ENCODE measurements at places on chromosomes 2 and 18.

DNA sequence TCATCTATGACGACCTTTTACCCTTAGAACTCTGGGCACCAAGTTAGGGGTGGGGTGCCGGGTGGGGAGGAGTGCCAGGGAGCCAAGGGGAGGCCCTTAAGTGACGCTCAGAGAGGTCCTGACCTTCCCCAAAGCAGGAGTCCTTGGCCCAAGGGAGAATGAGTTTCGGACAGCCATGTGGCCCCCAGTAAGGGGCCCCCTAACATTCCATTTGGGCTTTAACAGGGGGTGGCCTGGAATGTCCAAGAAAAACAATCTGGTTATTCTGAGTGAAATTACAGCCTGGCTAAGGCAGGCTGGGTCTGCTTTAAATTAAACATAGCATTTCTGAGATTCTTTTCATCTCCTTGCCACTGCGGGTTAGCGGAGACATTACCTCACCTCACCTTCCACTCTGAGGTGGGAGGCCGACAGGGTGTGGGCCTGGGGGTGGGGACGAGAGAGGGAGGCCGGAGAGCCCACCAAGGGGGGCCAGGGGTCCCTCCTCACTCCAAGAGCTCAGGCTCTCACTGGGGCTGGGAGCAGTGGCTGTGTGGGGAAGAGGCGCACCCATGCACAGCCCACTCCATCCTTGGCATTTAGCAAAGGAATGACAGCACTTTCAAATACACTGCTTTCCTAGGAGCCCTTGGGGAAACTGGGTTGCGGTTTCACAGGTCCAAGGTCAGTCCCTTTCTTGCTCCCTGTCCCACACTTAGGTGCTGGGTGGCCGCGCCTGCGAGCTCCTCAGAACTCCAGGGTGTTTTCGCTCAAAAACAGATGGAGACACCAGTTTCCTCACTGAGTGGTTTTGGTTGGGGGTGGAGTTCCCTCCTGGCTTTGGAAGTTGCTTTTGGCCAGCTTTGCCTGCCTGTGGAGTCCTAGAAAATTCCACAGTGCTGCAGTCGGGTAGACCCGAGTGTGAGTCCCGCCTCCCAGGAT, 107.4 kb downstream of the POLR1A start:
- no peak for DNase-seq

DNA sequence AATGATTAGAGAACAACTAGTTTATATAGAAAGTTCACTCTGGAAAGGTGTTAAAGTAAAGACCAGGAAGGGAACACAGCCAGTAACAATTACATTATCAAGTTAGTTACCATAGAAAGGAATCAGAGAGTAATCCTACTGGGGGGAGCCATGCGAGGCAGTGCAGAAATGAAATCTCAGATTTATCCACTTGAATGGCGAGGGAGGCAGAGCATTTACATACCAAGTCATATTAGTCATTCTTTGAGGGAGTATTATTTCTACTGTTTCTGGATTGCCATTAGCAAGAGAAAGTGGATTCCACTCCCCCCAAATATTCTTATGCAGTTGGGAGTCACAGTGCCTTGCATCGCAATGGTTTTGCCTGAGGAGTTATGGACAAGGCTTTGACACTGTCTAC, 472.7 kb upstream of the TRIB2 start:
- DNase-seq: no peak

DNA sequence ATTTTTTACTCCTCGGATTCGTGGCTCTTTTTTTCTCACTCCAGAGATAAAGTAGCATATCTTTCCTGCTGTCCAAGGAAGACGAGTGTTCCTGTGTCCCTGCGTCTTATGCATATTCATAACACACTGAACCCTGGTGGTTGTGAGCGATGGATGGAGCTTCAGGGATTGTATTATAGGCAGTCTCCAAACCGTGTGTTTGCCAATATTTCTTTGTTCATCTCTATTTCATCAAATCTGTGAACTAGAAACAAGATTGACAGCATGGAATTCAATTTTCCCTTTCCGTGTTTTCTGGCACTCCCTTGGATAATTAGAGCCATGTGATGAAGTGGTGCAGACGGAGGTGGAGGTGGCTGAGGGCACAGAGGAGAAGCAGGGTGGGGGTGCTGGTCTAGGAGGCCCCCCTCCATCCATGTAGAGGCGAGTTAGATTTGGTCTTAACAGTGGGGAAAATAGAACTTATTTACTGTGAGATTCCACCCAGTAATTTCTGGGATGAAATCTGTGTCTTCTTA, 240.9 kb downstream of the PTPRM start:
- DNase-seq: no peak

GRCh38 chr2:37181726-37182684, 6.5 kb downstream of the SULT6B1 start:
- DNase-seq: no peak

GRCh38 chr2:12718711-12719399, 2.1 kb downstream of the TRIB2 start:
- peak; percentile 9 for DNase-seq

- DNase-seq: no peak
These were observed 1436.4 kb downstream of the SUCLG1 start for GRCh38 chr2:83022631-83023210.

GRCh38 chr2:234291765-234292204, 205.1 kb downstream of the ARL4C start:
- no peak for DNase-seq

DNA sequence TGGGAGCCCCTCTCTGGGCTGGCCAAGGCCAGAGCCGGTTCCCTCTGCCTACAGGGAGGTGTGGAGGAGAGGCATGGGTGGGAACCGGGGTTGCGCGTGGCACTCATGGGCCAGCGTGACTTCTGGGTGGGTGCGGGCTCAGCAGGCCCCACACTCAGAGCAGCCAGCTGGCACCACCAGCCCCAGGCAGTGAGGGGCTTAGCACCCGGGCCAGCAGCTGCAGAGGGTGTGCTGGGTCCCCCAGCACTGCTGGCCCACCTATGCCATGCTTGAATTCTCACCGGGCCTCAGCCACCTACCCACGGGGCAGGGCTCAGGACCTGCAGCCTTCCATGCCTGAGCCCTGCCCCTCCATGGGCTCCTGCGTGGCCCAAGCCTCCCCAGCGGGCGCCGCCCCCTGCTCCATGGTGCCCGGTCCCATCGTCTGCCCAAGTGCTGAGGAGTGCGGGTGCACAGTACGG, 248.5 kb upstream of the HNMT start:
- DNase-seq: no peak

- no peak for DNase-seq
These were observed 155.5 kb upstream of the ID2 start for GRCh38 chr2:8526403-8526696.

DNA sequence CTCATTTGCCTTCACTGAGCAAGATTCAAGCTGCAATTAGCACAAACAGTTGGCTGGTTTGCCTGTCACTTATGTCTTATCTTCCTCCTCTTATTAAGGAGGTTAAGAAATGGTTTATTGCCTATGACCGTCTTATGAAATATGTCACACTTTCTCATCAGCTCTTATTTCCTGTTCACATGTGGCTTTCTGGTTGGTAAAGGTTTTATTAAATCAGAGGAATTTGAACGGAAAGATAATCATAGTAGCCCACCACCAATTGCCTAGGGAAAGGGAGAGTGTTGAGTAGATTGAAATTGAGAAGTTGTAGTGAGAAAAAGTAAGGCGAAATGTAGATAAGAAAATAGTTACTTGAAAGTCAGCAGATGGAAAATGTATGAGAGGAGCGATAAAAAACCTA, 4.2 kb upstream of the IL1R1 start:
- no peak for DNase-seq

DNA sequence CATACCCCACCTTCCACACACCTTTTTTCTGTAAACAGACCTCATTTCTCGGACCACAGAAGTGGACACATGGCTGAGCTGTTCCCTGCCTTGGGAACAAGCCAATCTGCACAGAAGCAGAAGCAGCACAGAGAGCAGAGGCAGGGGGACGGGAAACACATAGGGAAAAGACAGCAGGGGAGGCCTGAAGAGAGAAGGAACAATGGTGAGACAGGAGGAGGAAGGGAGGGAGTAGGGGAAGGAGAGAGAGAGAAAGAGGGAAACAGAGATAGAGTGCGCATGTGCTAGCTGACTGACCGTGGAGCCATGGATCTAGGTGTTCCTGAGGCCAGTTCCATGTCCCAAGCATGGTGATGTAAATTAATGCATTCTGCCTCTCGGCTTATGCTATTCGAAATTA, 119.7 kb downstream of the NOL10 start:
- no peak for DNase-seq

GRCh38 chr2:47288864-47289263, 114.1 kb upstream of the MSH2 start:
- no peak for DNase-seq

- no peak for DNase-seq
These were observed 281.5 kb downstream of the EN1 start for GRCh38 chr2:118565786-118566540.

GRCh38 chr2:178359192-178359912, 91.6 kb downstream of the PRKRA start:
- DNase-seq: no peak

DNA sequence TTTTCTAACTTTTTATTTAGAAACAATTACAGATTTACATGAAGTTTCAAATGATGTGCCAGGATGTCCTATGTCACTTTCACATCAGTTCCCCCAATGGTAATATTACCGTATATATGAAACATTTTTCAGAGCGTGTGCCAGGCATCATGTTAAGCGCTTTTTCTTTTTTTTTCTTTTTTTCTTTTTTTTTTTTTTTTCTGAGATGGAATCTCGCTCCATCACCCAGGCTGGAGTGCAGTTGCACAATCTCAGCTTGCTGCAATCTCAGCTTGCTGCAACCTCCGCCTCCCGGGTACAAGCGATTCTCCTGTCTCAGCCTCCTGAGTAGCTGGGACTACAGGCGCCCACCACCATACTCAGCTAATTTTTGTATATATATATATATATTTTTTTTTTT, 5.6 kb upstream of the PPP4R1 start:
- no peak for DNase-seq

DNA sequence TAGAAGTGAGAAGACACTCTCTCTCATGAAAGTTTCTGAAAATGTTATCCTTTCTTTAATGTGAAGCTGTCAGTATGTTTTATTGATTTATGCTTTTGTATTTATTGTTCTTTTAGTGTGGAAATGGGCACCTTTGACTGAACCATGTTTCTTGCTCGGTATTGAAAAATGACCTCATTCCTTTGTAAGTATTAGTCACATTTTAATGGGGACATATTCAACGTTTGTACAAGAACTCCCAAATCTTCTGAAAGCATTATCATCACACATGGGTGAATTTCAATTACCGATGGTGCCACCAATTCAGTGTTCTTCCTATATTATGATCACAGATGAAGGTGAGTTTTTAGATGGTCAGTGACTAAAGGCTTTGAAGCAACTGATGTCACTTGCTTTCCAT, 371.8 kb upstream of the GCFC2 start:
- DNase-seq: no peak

GRCh38 chr2:19062370-19062769, 296.1 kb downstream of the OSR1 start:
- DNase-seq: no peak

GRCh38 chr2:33370636-33371265, 105.7 kb upstream of the RASGRP3 start:
- no peak for DNase-seq

GRCh38 chr2:121649149-121649595, at the start of gene CLASP1:
Gene CLASP1, minus strand, starts transcription at chr2:121649462. Its CDS starts 43,567 bp downstream, at chr2:121605895.
- no peak for DNase-seq

GRCh38 chr2:28635191-28635611, 116.4 kb upstream of the PPP1CB start:
- DNase-seq: no peak

DNA sequence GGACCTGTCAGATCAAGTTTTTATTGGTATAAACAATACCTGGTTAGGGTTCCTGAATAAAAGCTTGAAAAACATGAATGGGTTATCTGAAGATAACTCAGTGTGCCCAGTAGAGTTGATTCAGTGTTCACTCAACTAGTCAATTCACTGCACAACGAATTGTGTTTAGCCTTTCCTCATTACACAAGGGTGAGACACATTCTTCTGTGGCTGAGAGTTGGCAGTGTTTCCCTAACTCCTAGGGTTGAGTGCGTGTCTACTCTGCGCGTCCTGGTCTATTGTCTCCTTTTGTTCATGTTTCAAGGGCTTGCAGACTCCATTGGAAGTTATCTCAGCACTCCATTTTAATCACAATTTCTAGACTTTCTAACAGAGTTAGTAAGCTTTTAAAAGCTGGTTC, 32.8 kb upstream of the TMEM178A start:
- no peak for DNase-seq

DNA sequence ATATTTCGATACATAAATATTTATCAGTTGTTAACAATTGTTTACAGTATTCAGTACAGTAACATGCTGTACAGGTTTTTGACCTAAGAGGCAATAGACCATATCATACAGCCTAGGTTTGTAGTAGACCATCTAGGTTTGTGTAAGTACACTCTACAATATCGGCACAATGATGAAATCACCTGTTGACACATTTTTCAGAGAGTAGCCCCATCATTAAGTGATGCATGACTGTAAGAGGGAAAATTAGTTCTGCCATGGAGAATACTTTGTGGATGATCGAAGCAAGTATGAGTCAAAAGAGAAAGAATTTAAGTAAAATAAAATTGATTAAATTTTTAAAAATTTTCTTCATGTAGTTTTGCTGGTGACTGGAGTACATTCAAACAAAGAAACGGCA, 32.6 kb downstream of the VIT start:
- DNase-seq: no peak

DNA sequence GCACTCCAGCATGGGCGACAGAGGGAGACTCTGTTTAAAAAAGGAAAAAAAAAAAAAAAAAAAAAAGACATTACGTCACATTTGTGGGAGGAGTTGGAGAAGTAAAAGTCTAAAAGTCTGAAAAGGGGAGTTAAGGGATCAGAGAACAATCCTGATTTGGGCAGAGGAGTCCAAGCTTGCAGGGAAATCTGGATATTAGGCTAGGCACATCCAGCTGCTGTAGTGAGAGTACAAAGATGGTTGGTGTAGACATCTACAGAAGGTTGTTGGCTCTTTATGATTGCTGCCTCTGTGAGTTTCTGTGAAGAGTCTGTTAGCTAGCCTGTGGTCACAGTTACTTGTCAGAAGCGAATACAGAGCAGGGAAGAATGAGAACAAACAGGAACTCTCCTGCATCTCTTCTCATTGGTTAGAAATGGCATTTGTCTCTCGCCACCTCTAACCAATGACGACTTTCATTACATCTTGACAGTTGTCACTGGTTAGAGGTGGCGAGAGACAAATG, 3.3 kb upstream of the OSBPL6 start:
- no peak for DNase-seq

GRCh38 chr2:11871421-11871820, 125.0 kb downstream of the LPIN1 start:
- DNase-seq: no peak

DNA sequence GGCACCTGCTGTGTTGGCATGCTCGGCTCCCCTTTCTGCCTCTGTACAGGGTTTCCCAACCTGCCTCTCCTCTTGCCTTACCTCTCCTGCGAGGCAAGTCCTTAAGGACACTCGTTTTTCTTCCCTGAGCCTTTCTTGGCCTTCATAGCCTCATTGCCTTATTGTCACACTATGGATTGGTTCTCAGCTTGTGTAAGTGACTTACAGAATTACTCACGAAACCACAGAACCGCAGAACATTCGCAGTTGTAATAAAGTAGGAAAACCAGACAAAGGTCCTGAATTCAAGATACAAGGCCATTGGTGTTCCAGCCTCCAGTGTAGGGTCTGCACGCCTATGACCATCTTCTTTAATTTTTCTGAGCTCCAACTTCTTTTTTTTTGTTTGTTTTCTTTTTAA, 317.6 kb upstream of the SMIM21 start:
- no peak for DNase-seq

Measured in NCI-H2227 treated with DMSO at 0.1 percent for 48 hours (cell line).